Muscle of leg (tissue), 16 donors: ENCODE measurements at places on chromosomes 2 and 18.
A peak's percentile ranks its signal among the peaks of the same experiment; 100 is the strongest.

DNA sequence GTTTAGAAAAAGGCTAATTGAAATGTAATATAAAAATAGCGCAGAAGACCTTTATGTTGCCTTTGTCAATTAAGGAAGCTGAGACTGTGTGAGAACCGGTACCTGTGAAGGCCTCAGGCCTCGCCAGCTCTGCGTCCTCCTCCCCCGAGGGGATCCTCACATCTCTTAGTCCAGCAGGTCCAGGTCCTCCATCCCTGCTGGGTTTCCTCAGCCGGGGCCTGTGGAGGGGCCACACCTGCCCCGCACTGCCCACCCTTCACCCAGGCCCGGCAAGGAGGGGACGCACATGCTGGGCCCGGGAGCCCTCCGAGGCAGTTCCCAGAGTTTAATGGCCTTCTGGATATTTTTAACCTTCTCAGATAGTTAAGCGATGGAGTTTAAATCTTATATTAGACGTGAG is 3.5 kb downstream of the KCNG2 start:
- DNase-seq: no peak

- peak; percentile 37 for DNase-seq
Observed at GRCh38 chr2:162090109-162090508, 16.1 kb upstream of the DPP4 start.

- DNase-seq: peak; percentile 75
Observed at GRCh38 chr2:39435741-39436591, 1.1 kb downstream of the MAP4K3 start.

GRCh38 chr2:163713534-163714311 is 22.1 kb downstream of the FIGN start:
- no peak for DNase-seq

- DNase-seq: no peak
Observed at GRCh38 chr18:12324991-12325725, 17.1 kb downstream of the TUBB6 start.

DNA sequence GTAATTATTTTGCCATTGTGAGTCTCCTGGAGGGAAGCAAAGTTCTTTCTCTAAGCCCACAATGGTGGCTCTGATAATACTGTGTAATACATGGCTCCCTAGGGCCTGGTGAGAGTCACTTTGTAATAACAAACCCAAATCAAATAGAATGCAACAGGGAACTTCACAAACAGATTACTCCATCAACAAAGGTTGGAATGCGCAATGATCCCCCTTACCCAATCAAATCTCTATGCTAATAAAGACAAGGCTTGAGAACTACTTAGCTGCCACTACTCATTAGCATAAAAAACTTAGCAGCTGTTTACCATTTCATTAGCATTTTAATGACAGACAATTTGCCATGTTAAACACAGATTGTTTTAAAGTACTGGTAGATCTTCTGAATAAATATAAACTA is 285.6 kb upstream of the SESTD1 start:
- no peak for DNase-seq

- no peak for DNase-seq
Observed at GRCh38 chr2:241363426-241363825, 7.3 kb downstream of the FARP2 start.

DNA sequence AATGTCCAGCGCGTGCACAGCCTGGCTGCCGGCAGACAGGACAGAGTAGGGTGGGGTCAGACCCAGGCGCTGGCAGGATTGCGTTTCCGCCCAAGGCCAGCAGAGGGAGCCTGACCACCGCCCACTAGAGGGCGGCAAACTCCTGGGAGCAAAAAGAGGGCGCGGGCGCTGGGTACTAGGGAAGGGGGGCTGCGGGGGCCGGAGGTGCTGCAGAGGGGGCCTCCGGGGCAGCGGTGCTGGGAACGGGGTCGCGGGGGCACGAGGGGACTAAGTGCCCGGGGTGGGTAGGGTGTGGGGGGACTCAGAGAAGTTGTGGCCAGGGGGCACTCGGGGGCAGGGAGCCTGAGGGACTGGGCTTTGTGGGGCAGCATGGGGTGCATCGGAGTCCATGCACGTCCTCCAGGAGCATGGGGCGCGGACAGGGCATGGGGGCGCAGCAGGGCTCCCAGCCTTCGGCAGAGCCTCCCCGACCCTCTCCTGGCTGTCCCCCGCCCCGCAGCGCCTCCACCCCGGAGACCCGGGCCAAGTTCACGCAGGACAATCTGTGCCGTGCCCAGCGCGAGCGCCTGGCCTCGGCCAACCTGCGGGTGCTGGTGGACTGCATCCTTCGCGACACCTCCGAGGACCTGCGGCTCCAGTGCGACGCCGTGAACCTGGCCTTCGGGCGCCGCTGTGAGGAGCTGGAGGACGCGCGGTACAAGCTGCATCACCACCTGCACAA is 3.2 kb downstream of the TEKT4 start:
- no peak for DNase-seq

- DNase-seq: peak; percentile 64
Observed at GRCh38 chr2:68643011-68643873, at the start of gene PROKR1. TSS of gene PROKR1 (plus strand) at chr2:68643579. CDS start at chr2:68645822, 2,243 bp downstream.

GRCh38 chr2:96906729-96907114 is 36.8 kb upstream of the SEMA4C start:
- peak; percentile 95 for DNase-seq

DNA sequence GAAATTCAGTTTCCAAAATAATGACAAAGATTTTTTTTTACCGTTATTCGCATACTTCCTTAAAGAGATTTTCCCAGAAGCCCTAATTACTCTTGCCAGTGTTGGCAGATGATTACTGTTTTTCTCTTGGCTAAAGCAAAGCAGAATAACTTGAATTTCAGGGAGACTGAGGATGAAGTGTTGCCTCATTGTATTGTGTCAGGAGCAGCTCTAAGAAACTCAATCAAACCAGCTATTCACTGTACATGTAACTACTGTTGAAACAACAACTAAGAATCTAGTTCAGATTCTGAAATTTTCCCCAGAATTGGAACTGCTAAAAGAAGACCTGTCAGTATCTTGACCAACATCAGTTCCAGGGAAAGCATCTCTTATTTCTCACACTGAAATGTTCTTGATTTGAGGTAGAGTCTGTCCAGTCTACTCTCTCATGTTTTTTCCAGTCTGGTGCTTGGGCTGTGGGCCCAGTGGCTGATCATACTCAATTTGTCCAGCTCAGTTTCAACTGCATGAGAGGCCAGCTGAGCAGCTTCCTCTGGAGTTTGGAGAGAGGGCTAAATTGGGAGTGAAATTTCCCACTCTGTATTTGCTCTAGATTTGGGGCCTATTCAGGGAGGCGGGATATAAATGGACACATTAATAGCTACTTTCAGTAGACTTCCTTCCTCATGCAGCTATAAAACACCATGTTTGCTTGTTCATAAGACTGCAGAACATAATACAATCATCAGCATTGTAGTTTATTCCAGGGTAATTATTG is 78.5 kb downstream of the PPP1R1C start:
- DNase-seq: peak; percentile 89

DNA sequence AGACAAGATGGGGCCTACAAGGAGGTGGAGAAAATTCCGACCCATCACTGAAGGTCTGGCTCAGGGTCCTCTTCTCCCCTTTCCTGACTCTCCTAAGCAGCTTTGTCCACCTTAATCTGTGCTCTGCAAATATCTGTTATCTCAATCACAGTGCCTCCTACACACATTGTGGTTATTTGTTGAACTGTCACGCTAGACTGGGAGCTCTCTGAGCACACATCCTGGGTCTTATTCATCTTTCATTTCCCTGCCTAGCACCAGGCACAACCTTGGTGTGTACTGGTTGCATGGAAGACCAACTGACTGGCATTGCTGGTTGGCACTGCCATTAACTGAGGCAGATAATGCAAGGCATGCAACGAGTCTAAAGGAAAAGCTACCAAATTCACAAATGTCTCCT is 122.9 kb upstream of the ST6GAL2 start:
- no peak for DNase-seq

GRCh38 chr2:112993831-112994230 is 11.4 kb upstream of the IL36A start:
- no peak for DNase-seq

DNA sequence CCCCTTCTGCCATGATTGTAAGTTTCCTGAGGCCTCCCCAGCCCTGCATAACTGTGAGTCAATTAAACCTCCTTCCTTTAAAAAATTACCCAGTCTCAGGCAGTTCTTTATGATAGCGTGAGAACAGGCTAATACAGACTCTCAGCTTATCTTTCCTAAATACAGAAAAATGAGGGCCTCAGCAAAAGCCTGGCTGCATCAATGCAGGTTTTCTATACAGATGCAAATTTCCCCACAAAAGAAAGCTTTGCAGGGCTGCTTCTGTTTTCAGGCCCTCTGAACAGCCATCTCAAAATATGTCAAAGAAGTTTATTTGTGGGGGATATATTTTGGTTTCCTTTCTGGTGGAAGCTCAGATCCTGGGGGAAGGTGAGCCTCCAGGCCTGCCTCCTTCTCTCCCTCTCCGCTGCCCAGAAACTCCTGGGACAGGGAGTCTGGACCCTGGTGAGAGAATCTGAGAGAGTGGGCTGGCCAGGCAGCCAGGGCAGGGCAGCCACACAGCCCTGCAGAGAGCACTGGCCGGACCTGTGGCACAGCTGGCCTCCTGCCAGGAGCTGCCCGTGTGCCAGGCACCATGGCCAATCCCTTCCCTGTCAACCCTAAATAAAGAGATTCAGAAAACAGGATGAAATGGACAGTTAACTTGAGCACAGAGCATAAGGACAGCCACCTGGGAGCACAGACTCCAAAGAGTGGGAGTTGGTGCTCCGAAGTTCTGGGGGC is 21.6 kb upstream of the AGXT start:
- DNase-seq: no peak

DNA sequence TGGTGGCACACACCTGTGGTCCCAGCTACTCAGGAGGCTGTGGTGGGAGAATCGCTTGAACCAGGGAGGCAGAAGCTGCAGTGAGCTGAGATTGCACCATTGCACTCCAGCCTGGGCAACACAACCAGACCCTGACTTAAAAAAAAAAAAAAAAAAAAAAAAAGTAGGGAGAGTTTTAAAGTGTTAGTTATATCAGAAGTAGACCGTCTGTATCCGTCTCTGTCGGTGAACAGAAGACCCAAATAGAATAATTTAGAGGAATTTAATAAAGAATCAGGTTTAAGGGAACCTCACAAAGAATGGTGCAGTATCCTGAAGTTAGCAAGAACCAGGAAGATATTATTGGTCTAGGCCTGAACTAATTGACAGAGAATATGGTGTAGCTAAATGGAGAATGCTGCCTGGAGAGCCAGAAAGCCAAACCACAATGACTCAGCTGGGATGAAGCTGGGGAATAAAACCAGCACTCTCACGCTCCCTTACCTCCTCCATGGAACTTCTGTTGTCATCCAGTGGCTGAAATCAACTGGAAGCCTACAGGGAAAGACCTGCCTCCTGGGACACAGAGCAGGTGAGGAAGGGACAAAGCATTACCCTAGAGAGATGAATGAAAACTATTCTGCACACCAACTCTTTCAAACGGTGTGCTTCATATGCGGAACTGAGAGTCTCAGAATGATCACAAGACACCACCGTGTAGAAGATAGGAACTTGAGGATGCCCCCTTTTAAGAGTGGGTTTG is 39.1 kb upstream of the PLEKHM3 start:
- DNase-seq: no peak

DNA sequence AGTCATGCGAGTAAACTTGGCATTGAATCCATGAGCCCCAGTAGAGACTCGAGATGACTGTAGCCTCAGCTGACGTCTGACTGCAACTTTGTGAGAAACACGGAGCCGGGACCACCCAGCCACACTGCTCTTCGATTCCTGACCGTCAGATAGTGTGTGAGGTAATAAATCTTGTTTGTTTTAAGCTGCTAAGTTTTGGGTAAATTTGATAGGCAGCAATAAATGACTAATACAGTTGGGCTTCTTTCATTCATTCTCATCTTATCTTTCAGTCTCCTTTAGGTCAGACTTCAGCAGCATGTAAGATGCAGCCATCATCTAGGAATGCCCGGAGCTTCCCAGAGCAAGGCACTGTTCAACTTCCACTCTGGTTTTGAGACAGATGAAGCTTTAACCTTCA is 8.0 kb upstream of the KLHL29 start:
- DNase-seq: no peak

GRCh38 chr18:8945514-8945913 is 157.0 kb upstream of the NDUFV2 start:
- DNase-seq: no peak

DNA sequence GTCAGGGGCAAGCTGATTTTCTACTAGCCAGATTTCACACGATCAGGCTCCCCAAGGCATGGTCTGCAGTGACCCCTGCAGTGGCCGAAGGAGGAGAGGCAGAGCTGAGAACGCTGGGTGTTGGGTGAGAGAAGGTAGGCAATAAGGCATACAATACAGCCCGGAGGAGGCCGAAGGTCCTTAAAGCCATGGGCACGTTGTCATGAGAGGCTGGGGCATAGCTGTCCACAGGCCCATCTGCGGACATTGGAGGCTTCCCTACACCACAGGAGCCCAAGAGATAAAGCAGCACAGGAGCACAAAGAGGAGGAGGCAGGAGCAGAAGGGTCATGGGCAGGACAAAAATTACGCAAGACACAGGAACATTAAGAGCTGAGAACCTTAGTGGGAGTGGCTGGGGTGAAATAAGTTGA is 16.7 kb upstream of the BZW1 start:
- no peak for DNase-seq

DNA sequence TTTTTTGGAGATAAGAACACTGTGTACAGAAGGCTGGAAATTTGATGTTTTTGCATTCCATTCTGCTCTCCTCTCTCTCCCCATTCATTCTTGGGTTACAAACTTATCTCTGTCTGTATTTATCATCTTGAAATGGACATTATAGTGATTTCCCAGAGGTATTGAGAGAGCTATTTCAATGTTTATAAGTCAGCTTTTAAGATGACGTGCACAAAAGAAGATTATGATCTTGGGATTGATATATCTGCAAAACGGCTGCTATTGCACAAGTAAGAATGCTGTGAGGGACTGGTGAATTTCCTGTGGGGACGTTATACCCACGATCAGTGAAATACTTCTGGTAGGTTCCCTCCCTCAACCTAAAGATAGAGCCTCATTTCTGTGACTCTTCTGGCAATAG is 61.0 kb upstream of the DTNA start:
- no peak for DNase-seq

DNA sequence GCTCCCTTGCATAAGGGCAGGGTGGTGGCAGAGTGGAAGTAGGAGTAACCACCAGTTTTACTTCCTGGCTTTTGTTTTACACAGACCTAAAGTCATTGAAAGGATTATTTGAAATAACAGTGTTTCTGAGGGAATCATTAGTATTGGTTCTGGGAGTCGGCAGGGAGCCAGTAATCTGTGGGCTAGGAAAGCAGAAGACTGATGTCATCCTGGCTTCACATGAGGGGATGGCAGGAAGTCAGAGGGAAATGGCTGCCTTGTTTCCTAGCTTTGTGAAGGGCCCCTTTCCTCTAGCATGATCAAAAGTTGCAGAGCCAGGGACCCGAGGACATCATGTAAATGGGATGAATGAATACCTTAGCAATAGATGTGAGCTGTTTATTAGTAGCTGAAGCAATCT is 792.6 kb downstream of the CPS1 start:
- DNase-seq: peak; percentile 41

DNA sequence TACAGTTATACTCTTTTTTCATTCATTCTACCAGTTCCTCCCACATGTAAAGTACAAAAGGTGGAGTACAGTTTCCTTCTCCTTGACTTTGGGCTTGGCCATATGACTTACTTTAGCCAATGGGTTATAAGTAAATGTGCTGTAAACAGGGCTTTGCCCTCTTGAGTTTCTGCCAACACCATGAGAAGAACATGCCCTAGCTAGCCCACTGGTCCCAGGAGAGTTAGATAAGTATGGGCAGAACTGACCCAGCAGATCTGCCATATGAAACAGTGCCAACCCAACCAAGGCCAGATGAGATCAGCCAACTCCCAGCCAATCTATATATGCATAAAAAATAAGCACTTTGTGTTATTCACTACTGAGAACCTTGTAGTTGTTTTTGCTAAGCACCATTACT is 25.5 kb downstream of the ZC3H8 start:
- no peak for DNase-seq

GRCh38 chr18:46821856-46822711 is 65.2 kb upstream of the ST8SIA5 start:
- no peak for DNase-seq
